H9 (cell line): ENCODE measurements at places on chromosomes 4 and X.

GRCh38 chr4:164508771-164509170 lies 245.2 kb upstream of the SMIM31 start:
- H3K27me3 ChIP-seq: no peaks in the 10 kb centered on the region
- H3K27ac ChIP-seq: no peak overlapping the region
- H3K36me3 ChIP-seq: no peaks in the 10 kb centered on the region
- no peaks in the 10 kb centered on the region; the same call in 1 of the 2 replicates for H3K4me1 ChIP-seq

DNA sequence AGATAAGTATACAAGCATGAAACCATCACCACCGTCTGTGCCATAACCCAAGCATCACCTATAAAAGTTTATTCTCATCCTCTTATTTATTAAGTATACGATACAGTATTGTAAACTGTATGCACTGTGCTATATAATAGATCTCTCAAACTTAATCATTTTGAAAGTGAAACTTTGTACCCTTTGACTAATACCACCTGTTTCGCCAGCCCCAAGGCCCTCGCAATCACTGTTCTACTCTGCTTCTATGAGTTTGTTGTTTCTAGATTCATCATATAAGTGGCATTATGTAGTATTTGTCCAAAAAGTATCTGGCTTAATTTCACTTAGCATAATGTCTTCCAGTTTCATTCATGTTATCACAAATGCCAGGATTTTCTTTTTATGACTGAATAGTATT lies 72.1 kb upstream of the DOCK11 start:
- H3K4me3 ChIP-seq: no peak overlapping the region
- H3K27me3 ChIP-seq: no peaks in the 10 kb centered on the region
- DNase-seq: no peak
- H3K27ac ChIP-seq: no peak overlapping the region
- H3K4me1 ChIP-seq: no peaks in the 10 kb centered on the region
- H3K36me3 ChIP-seq: peaks cover 15% of the 10 kb centered on the region

DNA sequence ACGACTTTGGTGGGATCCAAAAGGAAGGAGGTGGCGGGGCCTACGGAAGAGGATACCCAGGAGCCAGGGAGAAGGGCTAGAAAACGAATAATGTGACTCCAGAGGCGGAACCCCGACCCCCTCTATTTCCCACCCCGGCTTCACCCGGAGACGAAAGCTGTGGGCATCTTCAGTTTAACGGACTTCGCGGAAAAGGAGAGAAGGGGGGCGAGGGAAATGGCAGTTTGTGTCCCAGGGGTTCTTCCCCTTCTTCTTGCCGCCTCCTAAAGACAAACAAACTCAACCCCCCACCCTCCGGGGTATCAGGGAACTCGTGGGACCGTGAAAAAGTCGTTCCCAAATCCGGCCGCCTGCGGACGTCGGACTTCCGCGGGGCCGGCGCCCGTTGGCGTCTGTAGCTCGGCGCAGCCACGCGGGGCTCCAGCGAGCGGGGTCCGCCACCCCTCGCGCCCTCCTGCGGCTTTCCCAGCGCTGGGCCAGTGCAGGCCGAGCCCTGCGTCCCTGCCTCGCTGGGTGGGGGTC lies 3.6 kb upstream of the LEF1 start:
- no peak overlapping the region for H3K27ac ChIP-seq
- H3K4me1 ChIP-seq: peaks cover 4% of the 10 kb centered on the region
- no peaks in the 10 kb centered on the region for H3K36me3 ChIP-seq
- H3K27me3 ChIP-seq: peaks cover 71% of the 10 kb centered on the region

- H3K4me1 ChIP-seq: peaks cover 7% of the 10 kb centered on the region
- no peak overlapping the region for H3K4me3 ChIP-seq
- H3K36me3 ChIP-seq: peaks cover 28% of the 10 kb centered on the region
- DNase-seq: no peak
- peak overlapping the region; percentile 70 for H3K27ac ChIP-seq
Observed at GRCh38 chr4:15690020-15690809, 8.6 kb downstream of the FAM200B start.
